ENCODE measurements at places on chromosomes 6 and 20.

DNA sequence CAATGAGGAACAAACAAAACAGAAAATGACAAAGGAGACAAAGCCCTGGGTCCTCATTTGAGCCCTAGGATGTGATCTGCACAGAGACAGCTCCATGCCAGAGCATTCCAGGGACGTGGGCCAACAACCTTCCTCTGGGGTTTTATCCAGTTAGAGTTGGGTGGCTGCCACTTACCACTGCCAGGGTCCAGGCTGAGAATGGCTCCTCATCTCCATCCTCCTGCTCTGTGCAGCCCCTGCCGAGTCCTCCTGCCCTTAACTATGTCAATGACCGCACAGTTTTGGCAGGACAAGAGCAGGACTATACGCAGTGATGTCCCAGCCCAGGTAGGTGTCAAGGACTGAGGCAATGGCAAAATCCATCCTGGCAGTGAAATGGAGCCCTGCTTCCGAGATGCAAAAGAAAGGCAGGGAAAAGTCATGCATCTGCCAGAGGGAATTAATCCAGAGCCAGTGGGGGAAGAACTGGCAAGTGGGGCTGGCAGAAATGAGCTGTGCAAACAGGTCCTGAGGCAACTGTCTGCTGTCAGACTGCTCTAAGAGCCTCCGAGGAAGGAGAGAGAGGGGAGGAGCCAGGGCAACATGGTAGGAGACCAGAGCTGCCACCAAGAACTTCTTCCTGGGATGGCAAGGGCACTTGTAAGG, 449.4 kb downstream of the PTPRT start:
- no peak for DNase-seq

GRCh38 chr6:20921578-20921977, 387.3 kb downstream of the CDKAL1 start:
- DNase-seq, result no peak

GRCh38 chr6:37512400-37513011, 12.8 kb upstream of the CCDC167 start:
- DNase-seq, result no peak

DNA sequence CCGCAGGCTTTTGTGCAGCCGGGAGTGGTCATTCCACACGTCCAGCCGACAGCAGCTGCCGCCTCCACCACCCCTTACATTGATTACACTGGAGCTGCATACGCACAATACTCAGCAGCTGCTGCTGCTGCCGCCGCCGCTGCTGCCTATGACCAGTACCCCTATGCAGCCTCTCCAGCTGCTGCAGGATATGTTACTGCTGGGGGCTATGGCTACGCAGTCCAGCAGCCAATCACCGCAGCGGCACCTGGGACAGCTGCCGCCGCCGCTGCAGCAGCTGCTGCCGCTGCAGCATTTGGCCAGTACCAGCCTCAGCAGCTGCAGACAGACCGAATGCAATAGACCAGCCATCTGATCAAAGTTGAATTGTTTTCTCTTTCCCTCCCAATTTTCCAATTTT, 10.6 kb downstream of the RBM24 start:
- no peak for DNase-seq

DNA sequence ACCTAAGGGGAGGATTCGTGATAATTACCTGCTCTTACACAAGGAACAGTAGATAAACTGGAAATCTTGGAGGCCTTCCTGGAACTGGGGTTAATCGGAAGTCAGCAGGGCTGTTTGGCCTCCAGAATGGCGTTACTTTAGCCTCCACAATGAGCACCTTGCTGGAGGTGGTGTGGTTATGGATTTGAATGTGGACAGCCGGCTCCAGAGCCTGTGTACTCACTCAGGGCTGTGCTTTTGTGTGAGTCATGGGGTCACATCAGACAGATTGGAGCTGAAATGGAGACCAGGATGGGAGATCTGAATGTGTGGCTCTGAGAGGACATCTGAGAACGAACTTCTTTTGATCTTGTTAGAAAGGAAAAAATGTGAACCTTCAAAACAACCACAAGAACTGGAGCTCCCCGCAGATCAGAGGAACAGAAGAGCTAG, 30.4 kb downstream of the IGF2R start:
- no peak for DNase-seq

- DNase-seq, result peak; percentile 60
Observed at GRCh38 chr6:27582928-27583725, 110.2 kb upstream of the ZNF184 start.

DNA sequence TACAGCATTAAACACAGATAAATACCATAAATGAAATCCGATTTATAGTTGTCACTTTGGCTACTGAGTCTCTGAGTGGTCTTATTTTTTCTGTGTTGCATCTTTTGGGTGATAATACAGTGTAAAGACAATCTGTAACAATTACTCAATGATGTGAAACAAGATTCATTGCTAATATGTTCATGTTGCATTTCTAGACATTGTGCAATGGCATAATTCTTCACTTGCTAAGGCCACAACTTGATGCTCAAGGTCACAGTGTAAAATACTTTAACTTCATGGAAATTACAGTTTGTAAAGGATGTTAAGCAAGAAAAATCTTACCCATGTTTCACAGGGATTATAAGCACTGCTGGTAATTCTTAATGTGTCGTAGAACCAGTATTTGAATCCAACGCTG, 74.9 kb upstream of the SMLR1 start:
- peak; percentile 69 for DNase-seq

DNA sequence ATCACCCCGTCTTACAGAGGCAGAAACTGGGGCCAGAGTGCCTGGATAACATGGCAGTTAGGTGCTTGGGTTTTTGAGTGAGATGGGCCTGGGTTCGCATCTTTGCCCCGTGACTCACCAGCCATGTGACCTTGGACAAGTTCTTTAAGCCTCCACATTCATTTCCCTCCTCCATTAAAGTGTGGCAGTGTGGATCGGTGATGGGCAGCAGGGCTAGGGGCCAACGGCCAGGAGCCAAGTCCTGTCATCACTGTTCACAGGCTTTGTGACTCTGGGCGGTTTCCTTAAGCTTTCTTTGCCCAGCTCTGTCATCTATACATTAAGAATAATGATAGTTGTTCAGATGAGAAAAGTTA, 85.5 kb upstream of the PMEPA1 start:
- DNase-seq, result peak; percentile 16
